Stimulated activated CD4-positive, alpha-beta T cell treated with anti-CD3 and anti-CD28 coated beads, Interleukin-2, amount 100 ng/mL, for 24 hours (primary cell): ENCODE measurements at places on chromosomes 2 and 18.

- no peak for DNase-seq
Measured at GRCh38 chr18:43710135-43710534, 432.8 kb upstream of the SYT4 start.

- DNase-seq = no peak
Measured at GRCh38 chr2:183427558-183427957, 303.3 kb downstream of the NUP35 start.

- no peak for DNase-seq
Measured at GRCh38 chr2:205746420-205746785, 64.1 kb downstream of the NRP2 start.

DNA sequence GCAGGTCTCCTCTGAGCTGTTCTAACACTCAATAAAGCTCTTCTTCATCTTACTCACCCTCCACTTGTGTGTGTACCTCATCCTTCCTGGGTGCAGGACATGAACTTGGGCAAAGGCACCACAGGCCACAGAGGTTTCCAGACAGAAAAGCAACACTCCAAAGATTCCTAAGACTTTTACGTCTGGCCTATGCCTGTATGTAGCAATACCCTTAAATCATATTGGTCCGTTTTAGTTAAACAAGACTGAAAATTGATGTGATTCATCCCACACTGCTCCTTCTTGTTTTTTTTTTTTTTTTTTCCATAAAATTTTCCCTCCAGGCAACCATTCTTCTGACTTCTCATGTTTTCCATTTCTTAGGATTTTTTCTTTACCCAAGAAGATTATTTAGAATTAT, 404.3 kb downstream of the PID1 start:
- DNase-seq = no peak

GRCh38 chr2:120958623-120959366, 223.1 kb downstream of the GLI2 start:
- DNase-seq = peak; percentile 10

DNA sequence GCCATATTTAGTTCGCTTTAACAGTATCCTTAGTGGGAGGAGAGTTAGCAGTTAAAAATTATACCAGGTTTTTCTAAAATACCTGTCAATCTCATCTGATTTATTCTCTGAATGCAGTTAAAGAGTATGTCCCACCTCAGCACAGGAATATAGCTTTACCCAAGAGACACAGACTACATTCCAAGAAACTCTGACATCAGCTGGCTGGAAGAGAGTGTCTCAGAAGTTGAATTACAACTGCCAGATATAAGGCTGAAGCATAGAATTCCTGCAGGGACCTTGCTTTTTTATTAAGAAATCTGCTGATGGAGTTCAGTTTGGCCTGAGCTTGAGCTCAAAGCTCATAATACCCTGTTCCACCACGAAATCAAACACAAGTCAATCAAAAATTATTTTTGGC, 25.4 kb upstream of the CNTNAP5 start:
- no peak for DNase-seq

- DNase-seq = no peak
Measured at GRCh38 chr2:56224316-56224715, 40.5 kb downstream of the CCDC85A start.

- DNase-seq = no peak
Measured at GRCh38 chr2:205193836-205194228, 488.5 kb upstream of the NRP2 start.

GRCh38 chr2:138723196-138723987, 56.8 kb downstream of the NXPH2 start:
- DNase-seq = no peak

DNA sequence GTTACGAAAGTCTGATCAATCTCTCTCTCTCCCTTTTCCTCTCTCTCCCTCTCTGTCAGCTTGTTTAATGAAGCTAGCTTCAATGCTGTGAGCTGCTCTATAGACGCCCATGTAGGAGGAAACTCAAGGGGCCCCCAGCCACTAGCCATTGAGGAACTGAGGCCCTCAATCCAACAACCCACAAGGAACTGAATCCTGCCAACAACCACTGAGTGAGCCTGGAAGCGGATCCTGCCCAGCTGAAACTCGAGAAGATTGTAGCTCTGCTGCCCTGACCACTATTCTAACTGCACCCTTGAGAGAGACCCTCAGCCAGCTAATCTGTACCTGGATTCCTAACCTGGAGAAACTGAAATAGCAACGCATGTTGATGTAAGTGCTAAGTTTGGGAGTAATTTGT, 129.2 kb downstream of the BCL11A start:
- no peak for DNase-seq

GRCh38 chr18:79283131-79283810, 112.5 kb upstream of the NFATC1 start:
- no peak for DNase-seq

GRCh38 chr2:49004036-49004626, 150.2 kb downstream of the FSHR start:
- DNase-seq = no peak

DNA sequence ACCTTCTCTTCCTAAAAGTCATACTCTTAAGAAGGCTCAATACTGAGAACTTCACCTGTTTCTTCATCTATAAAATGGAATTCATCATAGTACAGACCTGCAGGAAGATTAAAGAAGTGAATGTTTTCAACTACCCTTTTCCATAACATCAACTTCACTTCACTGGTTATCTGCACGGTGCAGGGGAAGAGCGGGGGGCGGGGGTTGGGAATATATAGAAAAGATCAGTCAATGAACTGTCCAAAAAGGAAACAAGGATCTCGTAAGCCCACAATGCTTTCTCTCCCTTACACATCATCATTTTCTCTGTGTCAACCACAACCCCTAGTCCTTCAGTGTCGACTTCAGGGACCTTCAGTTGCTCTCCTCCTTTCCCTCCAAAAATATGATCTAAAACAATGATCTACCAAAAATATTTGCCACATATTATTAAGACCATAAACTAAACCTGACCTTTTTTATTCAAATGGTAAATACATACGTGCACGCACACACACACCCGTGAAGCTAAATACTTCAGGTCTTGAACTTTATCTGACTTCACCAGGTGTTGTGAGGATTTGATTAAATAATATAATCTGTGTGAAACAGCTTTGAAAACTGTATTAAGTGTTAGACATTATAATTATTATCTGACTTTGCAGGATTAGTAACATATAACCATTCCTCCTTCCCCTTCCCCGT, 4.9 kb downstream of the MBOAT2 start:
- no peak for DNase-seq

DNA sequence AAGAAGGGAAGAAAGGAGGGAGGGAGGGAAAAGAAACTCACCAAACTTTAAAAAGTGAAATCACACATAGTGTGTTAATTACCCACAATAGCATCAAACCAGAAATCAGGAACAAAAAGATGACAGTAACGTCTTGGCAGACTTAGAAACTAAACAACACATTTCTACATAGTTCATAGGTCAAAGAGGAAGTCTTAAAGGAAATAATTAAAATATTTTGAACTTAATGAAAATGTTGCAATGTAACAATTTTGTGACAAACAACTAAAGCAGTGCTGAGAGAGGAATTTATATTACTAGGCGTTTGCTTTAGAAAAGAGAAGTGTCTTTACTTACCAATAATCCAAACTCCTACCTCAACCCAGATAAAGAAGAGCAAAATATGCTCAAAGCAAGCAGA, 505.0 kb upstream of the ID2 start:
- DNase-seq = no peak

- DNase-seq = no peak
Measured at GRCh38 chr18:59765343-59765742, 68.1 kb upstream of the CCBE1 start.

GRCh38 chr2:17759805-17760204, 5.9 kb downstream of the GEN1 start:
- no peak for DNase-seq
